Activated CD4-positive, alpha-beta T cell treated with anti-CD3 and anti-CD28 coated beads, Interleukin-2, amount 10 ng/mL, durations not matched to agents 24 days and 14 days (primary cell): ENCODE measurements at places on chromosomes 12 and 14. TPM values are rescaled to one million over a fixed set of nuclear protein-coding genes. Genes with fewer than 3 reads are reported as not detected.
A peak's percentile ranks its signal among the peaks of the same experiment; 100 is the strongest.

DNA sequence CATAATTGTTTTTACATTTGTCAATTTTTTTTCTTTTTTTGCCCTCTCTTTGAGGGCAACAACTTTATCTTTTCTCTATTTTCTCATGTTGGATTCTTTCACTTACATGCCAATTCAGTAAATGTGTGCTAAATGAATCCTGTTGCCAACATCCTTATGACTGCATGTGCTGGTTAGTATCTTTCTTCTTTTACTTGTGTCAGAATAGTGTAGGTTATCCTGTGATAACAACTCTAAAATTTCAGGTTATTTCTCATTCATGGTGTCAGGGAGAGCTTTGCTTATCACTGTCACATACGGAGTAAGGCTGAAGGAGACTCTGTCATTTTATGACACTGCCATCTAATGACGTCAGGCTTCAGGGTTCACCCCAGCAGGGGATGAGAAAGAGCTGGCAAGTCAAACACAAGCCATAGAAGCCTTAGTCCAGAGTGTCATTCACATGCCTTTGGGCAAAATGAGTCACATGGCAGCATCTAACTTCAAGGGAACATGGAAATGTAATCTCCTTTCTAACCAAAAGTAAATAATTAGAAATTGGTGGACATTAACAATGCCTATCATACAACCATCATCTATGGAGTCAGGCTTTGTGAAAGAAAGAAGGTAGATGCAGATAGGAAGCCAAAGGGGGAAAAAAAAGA, 242.5 kb upstream of the ATP2B1 start:
- H3K36me3 ChIP-seq: no peaks in the 10 kb centered on the region
- H3K4me3 ChIP-seq: no peak overlapping the region
- H3K27ac ChIP-seq: no peak overlapping the region
- H3K4me1 ChIP-seq: peaks cover 19% of the 10 kb centered on the region
- H3K27me3 ChIP-seq: peaks cover 2% of the 10 kb centered on the region

DNA sequence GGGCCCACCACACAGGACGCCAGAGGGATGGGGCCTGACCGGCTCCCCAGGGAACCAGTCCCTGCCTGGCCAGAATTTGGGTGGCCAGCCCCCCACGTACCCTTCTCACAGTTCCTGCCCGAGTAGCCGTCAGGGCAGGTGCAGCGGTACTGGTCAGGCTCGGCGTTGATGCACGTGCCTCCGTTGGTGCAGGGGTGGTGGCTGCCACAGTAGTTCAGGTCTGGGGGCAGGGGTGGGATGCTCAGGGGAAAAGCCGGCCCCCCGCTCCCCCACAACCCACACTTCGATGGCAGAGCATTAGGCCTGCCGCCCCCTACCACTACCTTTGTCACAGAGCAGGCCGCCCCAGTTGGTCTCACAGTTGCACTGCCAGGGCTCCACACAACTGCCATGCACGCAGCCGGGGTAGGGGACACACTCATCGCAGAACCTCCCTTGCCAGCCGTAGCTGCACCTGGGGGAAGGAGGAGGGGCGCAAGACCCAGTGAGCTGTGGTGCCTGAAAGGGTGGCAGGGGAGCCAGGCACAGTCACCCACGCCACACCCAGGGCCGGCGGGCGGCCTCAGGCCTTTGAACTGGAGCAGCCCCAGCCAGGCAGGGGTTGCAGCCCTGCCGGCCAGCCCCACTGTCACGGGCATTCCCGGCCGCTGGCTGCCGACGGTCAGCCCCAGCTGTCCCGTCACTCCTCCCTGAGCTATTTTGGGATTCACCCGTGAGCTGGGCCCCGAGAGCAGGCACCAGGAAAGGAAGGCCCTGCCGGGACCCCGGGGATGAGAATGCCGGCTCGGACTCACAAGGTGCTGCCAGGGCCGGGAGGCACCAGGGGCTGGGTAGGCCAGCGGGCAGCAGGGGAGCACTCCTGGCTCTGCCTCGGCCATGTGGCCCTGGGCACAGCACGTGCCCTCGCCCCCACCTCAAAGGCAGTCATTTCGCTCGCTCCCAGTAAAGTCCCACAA, 16.5 kb downstream of the JAG2 start:
- no peaks in the 10 kb centered on the region for H3K4me1 ChIP-seq
- no peaks in the 10 kb centered on the region for H3K27me3 ChIP-seq
- H3K4me3 ChIP-seq: no peak overlapping the region

- H3K36me3 ChIP-seq: peaks cover 36% of the 10 kb centered on the region
- peaks cover 7% of the 10 kb centered on the region for H3K4me1 ChIP-seq
- no peak for DNase-seq
Observed at GRCh38 chr12:70330158-70330557, 35.9 kb upstream of the KCNMB4 start.

GRCh38 chr12:101939856-101940265, 62.5 kb downstream of the DRAM1 start:
- peaks cover 24% of the 10 kb centered on the region for H3K4me1 ChIP-seq
- DNase-seq: peak; percentile 89
- peaks cover 6% of the 10 kb centered on the region for H3K27me3 ChIP-seq
- no peak overlapping the region for H3K4me3 ChIP-seq
- no peaks in the 10 kb centered on the region for H3K36me3 ChIP-seq

GRCh38 chr14:75277008-75277814, 1.4 kb upstream of the FOS start:
- peak overlapping the region; percentile 98 for H3K27ac ChIP-seq
- peak; percentile 93 for DNase-seq
- H3K4me3 ChIP-seq: peak overlapping the region; percentile 88

GRCh38 chr14:61222388-61222787, 58.8 kb downstream of the TMEM30B start:
- peaks cover 33% of the 10 kb centered on the region for H3K27me3 ChIP-seq
- no peaks in the 10 kb centered on the region for H3K36me3 ChIP-seq
- H3K4me3 ChIP-seq: no peak overlapping the region
- DNase-seq: no peak
- H3K27ac ChIP-seq: no peak overlapping the region

GRCh38 chr12:110116623-110117022, 7.5 kb upstream of the IFT81 start:
- H3K27me3 ChIP-seq: peaks cover 25% of the 10 kb centered on the region
- H3K36me3 ChIP-seq: no peaks in the 10 kb centered on the region
- peaks cover 2% of the 10 kb centered on the region for H3K4me1 ChIP-seq

GRCh38 chr12:85092814-85093370, 56.7 kb downstream of the LRRIQ1 start:
- H3K4me3 ChIP-seq: no peak overlapping the region
- no peak overlapping the region for H3K27ac ChIP-seq
- no peak for DNase-seq
- H3K36me3 ChIP-seq: no peaks in the 10 kb centered on the region
- peaks cover 2% of the 10 kb centered on the region for H3K4me1 ChIP-seq
- H3K27me3 ChIP-seq: no peaks in the 10 kb centered on the region

DNA sequence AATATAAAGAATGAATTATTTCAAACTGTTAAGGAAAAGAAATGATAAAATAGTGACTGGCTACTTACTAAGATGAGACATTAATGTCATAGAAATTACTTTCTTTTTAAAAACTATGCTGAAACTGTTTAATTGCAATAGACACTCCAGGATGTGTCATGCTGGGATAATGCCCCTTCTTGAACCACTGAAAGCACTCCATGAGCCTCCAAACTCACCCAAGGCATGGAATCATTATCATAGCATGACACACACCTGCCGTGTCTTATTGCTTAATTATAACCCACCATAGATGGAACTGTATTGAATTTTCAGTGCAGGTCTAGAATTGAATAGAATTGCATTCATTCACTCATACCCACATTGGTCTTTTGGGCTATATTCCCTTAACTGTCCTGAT, 4.3 kb downstream of the MBIP start:
- H3K27me3 ChIP-seq: peaks cover 3% of the 10 kb centered on the region
- H3K27ac ChIP-seq: peak overlapping the region; percentile 37
- peaks cover 23% of the 10 kb centered on the region for H3K4me1 ChIP-seq
- peaks cover 21% of the 10 kb centered on the region for H3K36me3 ChIP-seq

DNA sequence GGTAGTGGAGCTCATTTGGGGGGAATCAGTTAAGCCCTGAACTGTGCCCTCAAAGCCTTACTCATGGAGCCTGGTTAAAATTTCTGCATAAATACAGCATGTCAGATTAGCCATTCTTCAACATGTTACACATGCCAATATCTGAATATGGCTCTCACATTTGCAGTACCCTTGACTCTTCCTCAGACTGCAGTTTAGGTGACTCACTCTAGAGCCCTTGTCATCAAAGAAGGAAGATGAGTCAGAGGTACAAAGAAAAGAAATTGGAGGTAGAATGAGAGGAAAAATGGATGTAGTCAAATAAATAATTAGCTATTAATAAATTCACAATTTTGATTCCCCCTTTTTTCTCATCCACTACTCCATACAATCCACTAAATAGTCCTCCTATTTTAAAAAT, 23.6 kb upstream of the OR4K2 start:
- no peaks in the 10 kb centered on the region for H3K27me3 ChIP-seq
- no peak overlapping the region for H3K4me3 ChIP-seq
- H3K4me1 ChIP-seq: no peaks in the 10 kb centered on the region
- no peak for DNase-seq
- no peaks in the 10 kb centered on the region for H3K36me3 ChIP-seq

GRCh38 chr12:99027461-99027860, 382.4 kb downstream of the APAF1 start:
- H3K36me3 ChIP-seq: no peaks in the 10 kb centered on the region
- peaks cover 3% of the 10 kb centered on the region for H3K27me3 ChIP-seq
- no peak overlapping the region for H3K4me3 ChIP-seq
- no peak for DNase-seq
- H3K27ac ChIP-seq: no peak overlapping the region
- H3K4me1 ChIP-seq: no peaks in the 10 kb centered on the region

GRCh38 chr12:870378-870777, 79.1 kb downstream of the RAD52 start:
- H3K27me3 ChIP-seq: no peaks in the 10 kb centered on the region
- H3K4me3 ChIP-seq: no peak overlapping the region
- no peak overlapping the region for H3K27ac ChIP-seq
- H3K36me3 ChIP-seq: peaks cover 32% of the 10 kb centered on the region
- H3K4me1 ChIP-seq: peaks cover 6% of the 10 kb centered on the region

DNA sequence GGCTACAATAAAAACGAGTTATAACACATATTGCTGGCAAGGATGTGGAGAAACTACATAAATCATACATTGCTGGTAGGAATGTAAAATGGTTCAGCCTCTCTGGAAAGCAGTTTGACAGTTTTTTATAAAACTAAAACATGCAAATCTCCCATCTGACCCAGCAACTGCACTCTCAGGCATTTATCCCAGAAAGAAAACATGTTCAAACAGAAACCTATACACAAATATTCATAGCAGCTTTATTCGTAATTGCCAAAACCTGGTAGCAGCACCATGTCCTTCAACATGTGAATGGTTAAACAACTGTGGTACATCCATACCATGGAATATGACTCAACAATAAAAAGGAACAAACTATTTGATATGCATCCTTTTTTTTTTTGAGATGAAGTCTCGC, 10.1 kb upstream of the TMCC3 start:
- H3K4me1 ChIP-seq: no peaks in the 10 kb centered on the region
- H3K27ac ChIP-seq: no peak overlapping the region
- H3K36me3 ChIP-seq: no peaks in the 10 kb centered on the region
- no peak overlapping the region for H3K4me3 ChIP-seq
- no peak for DNase-seq

- peak overlapping the region; percentile 93 for H3K4me3 ChIP-seq
- no peaks in the 10 kb centered on the region for H3K27me3 ChIP-seq
- H3K27ac ChIP-seq: peak overlapping the region; percentile 95
- H3K36me3 ChIP-seq: no peaks in the 10 kb centered on the region
Observed at GRCh38 chr14:22070119-22070982, 396.7 kb upstream of the OR4E1 start.

- no peaks in the 10 kb centered on the region for H3K27me3 ChIP-seq
- no peak overlapping the region for H3K27ac ChIP-seq
- no peaks in the 10 kb centered on the region for H3K36me3 ChIP-seq
- H3K4me3 ChIP-seq: no peak overlapping the region
Observed at GRCh38 chr12:111628505-111629260, 29.6 kb upstream of the ATXN2 start.

DNA sequence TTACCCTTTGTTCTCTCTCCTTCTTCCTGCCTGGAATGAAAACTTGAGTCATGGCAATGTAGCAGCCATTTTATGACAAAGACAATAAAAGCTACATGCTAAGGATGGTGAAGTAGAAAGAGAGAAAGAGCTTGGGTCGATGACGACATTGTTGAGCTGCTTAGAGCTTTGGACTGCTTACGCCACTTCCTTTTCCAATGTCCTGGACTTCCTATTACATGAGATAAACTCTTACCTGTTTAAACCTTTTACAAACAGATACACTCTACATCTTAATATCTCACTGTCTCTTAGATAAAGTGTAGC, 70.1 kb downstream of the PEBP1 start:
- peaks cover 13% of the 10 kb centered on the region for H3K36me3 ChIP-seq
- H3K4me1 ChIP-seq: peaks cover 8% of the 10 kb centered on the region
- no peak for DNase-seq

DNA sequence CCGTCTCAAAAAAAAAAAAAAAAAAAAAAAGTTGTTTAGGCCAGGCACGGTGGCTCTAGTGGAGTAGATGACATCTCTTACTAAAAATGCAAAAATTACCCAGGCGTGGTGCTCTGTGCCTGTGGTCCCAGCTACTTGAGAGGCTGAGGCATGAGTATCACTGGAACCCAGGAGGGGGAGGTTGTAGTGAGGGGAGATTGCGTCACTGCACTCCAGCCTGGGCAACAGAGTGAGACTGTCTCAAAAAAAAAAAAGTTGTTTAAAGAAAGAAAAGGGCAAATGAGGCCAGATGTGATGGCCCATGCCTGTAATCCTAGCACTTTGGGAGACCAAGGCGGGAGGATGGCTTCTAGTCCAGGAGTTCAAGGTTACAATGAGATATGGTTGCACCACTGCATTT, 36.6 kb upstream of the SPPL3 start:
- H3K4me3 ChIP-seq: no peak overlapping the region
- H3K27ac ChIP-seq: no peak overlapping the region
- H3K36me3 ChIP-seq: no peaks in the 10 kb centered on the region
- peaks cover 13% of the 10 kb centered on the region for H3K27me3 ChIP-seq
- H3K4me1 ChIP-seq: peaks cover 6% of the 10 kb centered on the region
- no peak for DNase-seq

The IAPP gene
- total RNA-seq: not detected in 2 replicates

DNA sequence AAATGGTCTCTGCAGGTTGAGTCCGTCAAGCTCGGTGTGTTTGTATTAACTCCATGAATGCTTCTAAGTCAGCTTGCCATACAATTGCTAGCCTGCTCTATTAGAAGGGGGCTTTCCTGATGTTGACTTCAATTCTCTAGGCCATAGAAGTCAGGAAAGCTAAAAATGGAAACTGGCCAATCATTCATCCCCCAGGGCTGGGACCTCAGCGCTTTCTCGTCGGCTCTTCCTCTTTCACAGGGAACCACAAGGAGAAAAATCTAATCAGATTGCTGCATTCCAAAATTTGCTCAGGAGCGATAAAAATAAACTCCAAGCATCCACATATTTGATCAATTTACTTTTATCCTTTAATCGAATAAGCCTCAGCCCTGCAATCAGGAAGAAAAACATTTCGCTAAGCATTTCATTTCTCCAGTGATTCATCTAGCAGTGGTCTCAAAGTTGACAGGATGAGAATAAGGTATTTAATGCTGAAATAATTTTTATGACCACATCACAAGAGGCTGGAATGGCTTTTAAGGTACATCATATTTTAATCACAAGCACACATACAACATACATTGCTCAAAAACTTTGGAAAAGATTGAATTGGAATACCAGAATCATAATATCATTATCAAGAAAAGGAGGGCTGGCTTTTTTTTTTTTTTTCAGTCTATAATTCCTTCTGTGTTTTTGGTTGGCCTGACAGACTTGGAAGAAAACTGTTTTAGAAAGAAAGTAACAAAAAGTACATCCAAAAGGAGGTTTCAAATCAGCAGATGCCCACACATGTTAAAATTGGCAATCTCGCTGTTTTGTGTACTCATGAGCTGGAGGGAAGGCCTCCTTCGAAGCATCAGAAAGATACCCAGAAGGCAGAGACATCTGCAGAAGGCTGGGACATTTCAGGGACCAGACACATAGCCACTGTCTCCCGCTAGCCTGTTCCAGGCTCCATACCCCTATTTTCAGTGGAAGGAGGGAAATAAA, 316.3 kb downstream of the NUAK1 start:
- H3K4me3 ChIP-seq: no peak overlapping the region
- no peak for DNase-seq
- no peaks in the 10 kb centered on the region for H3K4me1 ChIP-seq
- H3K27ac ChIP-seq: no peak overlapping the region
